Cortex of kidney (tissue), 1 donor: ENCODE measurements at places on chromosomes 7 and 10.

DNA sequence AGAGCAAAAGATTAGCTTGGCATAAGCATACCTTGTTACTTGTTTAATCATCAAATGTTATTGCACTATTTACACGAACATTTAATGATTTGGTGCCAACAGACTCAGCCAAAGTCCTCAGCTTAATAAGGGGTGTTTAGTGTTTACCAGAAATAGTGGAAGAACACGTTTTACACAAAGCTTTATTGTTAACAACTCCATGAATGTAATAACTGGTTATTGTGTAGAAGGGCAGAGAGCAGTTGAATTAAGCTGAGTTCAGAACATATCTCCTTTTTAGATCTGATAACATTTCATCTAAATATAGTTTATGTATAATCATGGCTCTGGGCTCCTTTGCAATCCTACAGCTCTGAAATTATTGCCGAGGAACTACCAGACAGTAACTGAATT is 99.1 kb downstream of the CABCOCO1 start:
- no peak for DNase-seq

GRCh38 chr7:88322151-88322550 is 15.5 kb upstream of the STEAP4 start:
- no peak for DNase-seq

GRCh38 chr10:4812046-4812445 is 14.0 kb upstream of the AKR1E2 start:
- no peak for DNase-seq

- DNase-seq = no peak
Measured at GRCh38 chr10:120422457-120422856, 34.6 kb upstream of the PLPP4 start.

GRCh38 chr10:58281092-58281752 is 12.3 kb downstream of the CISD1 start:
- no peak for DNase-seq

GRCh38 chr10:72009425-72010081 is 45.4 kb downstream of the CHST3 start:
- no peak for DNase-seq

DNA sequence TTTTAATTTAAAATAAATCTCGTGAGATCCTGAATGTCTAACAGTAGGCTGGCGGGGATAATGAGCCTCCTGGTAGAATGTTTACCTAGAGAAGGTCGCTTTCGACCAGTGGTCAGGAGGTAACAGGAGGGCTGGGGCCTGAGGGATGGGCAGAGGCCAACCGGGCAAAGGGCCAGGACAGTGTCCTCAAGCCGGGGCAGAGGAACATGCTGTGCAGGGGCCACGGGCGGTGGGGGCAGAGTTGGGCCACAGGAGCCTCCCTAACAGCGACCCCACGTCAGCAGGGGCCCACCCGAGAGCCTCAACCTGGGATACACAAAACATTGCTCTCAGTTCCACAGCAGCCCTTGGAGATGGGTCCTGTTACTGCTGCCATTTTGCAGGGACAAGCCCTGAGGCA is 14.5 kb downstream of the CFAP46 start:
- no peak for DNase-seq

GRCh38 chr7:19392246-19392645 is 247.0 kb upstream of the FERD3L start:
- no peak for DNase-seq

DNA sequence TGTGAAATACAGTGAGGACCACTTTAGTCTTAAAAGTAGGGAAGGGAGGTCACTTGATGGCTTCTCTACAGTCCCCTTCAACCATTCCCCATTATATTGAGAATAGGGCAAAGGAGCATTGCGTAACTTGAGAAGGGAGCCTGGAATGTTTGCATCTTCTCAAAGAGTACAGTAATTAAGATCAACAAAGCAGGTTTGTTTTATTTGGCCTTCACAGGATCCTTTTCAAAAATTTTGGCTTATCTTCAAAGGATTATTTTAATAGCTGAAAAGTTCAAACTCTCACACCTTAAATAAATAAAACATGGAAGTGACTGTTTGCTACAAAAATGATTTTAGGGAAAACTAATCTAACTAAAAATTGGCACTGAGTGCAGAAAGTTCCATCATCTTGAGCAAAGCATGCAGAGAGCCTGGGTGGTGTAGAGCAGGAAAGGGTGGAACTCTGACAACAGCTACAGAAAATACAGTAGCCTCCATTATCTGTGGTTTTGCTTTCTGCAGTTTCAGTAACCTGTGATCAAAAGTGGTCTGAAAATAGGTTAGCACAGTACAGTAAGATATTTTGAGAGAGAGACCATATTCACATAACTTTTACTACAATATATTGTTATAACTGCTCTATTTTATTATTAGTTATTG is 214.0 kb downstream of the MDFIC start:
- DNase-seq = no peak

DNA sequence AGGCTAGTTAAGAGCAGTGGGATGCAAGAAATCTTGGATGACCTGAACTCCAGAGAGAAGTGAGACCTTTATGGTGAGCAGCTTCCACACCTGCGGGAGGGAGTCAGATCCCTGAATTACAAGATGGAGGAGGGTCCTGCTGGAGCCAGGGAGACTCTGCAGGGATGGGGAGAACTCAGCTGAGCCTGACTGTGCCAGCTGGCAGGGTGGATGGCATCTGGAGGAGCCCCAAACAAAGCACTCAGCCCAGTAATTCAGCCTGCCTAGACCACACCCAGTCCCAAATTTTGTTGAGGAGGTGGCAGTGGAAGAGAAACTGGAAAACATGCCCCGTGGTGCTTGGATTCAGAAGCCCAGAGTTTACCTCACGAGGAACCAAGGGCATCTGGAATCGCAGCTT is 208.2 kb downstream of the WDR11 start:
- no peak for DNase-seq

DNA sequence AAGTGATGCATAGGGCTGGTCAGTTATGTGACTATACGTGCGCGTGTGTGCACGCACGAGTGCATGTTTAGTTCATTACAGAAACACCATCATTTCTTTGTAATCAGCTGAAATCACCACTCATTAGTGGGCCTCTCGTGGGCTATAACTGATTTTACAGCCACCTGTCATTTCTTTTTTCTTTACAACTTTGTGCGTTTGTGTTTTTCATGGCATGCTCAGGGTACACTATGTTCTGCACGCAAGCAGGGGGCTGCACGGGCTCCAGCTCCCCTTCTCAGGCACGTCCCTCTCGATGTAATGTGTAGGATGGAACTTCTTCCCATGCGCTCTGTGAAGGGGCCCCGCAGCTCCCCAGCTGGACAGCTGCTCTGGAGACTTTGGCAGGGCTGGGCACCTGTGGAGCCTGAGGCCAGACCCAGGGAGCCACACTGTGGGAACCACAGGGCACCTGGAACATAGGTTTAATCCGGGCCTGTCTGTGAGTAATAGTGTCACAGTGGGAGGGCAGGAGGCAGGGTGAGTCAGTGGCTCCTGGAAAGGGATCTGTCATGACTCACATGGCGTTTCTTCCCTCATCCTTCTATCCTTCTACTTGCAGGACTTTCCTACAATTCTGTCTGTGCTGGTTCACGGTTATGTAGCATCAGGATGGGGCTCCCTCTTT is 4.9 kb downstream of the GCK start:
- DNase-seq = no peak

DNA sequence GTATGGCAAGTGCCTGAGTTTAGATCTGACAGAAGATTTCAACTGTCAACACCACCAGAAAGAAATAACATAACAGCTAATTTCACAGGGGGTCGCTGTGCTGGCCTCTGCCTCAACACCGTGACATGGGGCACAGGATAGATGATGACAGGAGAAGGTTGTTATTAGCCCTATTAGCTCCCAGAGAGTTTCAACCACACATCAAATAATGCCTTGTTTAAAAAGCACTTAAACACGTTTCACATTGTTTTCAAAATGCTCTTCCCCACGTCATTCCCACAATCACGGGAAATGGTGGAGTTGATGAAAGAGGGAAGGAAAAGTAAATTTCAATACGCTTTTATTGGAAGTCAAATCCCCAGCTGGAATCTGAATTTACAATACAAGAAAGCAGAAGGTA is 184.7 kb downstream of the MAGI2 start:
- no peak for DNase-seq

DNA sequence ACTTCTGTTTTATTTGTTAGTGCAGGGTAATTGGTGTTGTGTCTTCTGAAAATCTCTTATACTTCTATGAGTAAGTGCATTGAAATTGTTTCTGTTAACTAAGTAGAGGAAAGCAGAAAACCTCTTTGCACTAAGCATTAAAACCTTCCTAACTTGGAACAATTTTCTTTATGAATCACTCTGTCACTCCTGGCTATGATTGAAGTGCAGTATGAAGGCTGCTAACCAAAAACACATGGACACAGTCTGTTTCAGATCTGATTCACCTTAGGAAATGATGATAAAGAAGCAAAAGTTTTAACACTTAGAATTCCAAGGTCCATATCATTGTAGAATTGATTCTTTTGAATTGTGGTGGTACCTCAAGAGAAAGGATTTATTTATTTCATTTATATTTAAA is 41.9 kb downstream of the MET start:
- DNase-seq = no peak

DNA sequence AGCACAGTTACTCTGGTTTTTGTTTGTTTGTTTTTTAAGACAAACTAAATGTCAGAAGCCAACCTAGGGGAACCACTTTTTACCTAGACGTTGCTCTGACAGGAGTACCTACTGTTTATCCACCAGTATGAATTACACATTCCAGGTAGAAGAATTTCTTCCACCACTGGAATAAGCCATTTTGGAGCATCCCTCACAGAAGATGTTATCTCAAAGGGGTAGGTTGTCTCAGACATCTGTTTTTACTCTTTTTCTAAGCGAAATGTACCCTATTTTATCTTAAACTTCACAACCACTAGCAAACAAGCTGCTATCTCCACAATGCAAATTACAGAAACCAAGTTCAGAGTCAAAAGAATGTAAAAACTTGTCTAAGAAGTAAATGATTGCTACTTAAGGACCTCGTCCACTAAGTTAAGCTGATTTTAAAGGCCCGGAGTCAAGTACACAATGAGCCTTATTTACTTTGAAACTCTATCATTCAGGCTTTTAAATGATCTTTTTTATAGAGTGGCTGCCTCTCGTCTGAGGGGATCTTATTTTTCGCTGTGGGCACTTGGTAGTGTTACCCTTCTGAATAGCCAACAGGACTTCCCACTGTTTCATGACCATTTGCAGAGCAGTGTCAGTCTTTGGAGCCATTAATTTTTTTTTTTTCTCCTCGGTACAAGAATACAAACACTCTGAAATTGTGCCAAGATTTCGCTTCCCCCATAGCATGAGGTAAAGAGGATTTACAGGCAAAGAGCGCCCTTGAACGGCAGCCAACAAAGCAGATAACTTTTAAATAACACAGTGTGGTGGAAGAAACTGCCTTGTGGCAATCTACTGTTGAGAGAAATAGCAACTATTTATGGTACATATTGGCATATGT is 15.7 kb upstream of the ARMC3 start:
- no peak for DNase-seq

- DNase-seq = no peak
Measured at GRCh38 chr7:156220078-156220605, 407.9 kb upstream of the SHH start.

- no peak for DNase-seq
Measured at GRCh38 chr7:133139350-133139749, 57.5 kb upstream of the CHCHD3 start.

DNA sequence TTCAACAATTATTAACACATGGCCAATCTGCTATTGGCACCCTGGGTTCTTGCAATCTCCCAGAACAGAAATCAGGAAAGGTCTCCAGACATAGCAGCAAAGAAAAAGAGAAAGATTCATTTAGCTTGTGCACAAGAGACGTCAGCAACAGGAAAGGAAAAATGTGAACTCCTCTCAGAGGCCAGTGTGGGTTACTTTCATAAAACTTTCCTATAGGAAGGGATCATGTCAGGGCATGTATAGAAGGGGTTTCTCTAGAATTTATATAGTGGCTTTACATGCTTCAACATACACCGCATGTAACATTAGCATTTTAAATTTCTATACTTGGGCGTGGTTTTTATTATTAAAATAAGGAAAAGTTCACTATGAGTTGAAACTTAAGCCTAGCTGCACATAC is 725.1 kb downstream of the SORCS1 start:
- DNase-seq = no peak

DNA sequence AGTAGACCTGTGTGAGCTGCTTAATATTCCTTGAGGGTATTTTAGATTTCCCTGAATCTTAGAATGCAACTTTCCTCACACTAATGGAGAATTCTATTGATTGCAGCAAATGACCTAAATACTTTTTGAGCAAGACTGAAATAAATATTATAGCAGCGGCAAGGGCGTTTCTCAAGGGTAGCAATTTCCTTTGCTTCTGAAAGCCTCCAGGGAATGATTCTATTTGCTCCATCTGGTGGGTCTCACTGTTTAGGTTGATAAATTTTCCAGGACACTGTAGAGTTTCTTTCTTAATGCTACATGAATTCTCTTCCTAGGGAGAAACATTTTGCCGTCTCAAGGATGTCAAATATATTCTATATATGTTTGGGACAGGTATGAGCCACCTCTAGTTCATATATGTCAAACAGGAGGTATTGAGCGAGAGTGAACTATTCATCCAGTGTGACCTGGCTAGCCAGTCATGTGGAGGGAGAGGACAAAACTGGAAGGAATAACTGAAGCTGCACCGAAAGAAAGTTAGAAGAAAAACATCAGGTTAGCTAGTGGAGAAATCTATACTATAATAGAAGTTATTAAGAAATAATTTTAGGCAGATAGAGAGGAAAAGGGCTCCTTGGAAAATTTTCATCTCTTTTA is 57.9 kb upstream of the FZD8 start:
- DNase-seq = no peak

GRCh38 chr10:98528805-98529183 is 82.1 kb upstream of the HPS1 start:
- DNase-seq = no peak

DNA sequence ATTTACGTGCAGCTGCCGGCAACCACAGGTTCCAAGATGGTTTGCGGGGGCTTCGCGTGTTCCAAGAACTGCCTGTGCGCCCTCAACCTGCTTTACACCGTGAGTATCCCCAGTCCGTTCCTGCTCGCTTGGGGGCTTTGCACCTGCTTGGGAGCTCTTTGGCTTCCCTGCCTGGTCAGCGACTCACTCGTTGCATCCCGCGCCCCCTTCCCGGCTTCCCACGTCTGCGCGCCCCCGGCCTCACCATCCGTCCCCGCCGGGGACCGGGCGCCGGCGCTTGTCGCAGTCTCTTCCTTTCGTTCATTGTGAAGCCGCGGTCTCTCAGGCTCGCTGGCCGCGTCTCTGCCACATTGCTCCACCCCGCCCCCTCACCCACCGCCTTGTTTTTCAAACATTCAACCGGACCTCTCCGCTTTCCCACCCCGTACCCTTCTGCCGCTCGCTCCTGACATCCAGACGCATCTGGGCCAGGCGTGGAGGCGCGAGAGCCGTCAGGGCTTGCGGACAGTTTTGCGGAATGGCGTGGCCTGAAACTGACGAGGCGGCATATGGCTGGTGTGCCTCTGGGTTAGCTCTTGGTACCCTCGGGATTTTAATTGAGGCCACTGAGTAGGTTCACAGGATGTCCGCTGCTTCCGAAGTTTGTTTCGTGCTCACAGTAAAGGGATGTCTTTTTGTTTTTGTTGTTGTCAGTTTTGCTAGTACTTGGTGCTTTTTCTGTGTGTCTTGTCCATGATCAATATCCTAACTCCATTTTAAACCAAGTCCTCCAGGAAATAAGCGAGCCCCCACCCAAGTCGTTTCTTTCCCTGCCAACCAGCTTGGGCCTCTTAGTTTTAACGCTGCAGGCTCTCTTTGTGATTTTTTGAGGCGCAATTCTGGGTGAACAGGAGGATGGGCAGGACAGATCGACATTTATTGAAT is 639 bp downstream of the TSPAN13 start:
- no peak for DNase-seq
